ENCODE measurements at places on chromosomes 16 and 17.

DNA sequence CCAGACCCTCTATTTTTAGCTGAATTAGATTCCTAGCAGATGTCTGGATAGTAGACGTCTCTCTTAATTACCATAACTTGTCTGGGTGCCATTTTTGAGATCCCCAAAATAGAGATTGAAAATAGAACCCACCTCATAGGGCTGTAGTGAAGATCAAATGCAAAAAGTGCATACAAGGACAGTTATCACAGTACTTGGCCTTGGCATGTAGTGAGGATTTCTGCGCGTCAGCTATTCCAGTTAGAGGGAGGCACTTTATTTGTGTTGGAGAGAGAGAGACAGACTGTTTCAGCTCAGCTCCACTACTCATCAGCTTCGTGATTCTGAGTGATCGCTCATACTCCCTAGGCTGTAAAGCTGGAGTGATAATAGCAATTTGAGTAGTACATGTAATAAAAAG, 59.6 kb upstream of the CDH13 start:
- DNase-seq: no peak

GRCh38 chr16:1535391-1536291, 2.2 kb downstream of the TMEM204 start:
- DNase-seq: no peak

DNA sequence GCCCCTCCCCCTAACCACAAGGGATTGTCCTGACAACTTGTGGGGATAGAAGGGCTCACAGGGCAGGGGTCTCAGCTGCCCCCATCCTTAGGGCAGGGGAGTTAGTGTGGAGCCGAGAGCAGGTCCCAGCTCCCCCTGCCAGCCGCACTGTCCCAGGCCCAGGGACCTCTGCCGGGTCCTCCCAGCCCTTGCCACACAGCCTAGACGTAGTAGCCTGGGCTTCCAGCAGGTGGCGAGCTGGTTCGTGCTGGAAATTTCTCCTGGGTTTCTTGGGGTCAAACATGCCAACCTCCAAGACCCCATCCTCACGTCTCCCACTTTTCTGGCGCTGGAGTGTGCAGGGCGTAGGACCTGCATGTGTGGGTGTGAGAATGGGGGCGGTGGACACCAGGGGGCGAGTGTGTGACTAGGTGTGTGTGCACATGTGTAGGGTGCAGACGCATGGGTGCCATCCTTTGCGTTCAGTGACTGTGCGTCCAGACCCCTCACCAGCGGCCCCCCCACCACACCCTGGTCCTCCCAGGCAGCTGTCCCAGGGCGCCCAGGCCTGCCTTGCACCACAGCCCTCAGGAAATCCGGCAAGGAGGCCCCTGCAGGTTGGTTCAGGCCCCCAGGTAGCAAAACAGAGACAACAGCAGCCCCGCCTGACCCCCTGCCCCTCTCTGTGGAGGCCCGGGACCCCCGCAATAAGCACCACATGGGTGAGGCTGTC, 29.5 kb downstream of the SBK1 start:
- no peak for DNase-seq

DNA sequence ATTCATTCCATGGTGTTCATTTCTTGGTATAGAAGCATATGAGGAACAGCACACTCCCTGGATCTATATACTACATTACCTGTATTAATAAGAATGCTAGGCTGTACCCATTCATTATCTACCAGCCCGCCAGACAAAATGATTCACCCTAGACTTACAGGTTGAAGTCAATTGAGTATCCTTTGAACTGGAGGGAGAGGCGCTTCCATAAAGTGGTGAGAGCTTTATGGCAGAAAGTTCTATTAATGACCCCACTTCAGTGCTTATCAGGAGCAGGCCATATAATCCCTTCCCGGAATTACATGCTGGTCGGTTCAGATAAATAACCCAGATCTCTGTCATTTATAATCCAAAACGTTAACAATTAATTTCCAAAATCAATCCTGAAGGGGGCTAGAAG, 44.5 kb upstream of the TOX3 start:
- DNase-seq: no peak

- no peak for DNase-seq
Observed at GRCh38 chr17:28018439-28019070, 23.9 kb upstream of the NLK start.

DNA sequence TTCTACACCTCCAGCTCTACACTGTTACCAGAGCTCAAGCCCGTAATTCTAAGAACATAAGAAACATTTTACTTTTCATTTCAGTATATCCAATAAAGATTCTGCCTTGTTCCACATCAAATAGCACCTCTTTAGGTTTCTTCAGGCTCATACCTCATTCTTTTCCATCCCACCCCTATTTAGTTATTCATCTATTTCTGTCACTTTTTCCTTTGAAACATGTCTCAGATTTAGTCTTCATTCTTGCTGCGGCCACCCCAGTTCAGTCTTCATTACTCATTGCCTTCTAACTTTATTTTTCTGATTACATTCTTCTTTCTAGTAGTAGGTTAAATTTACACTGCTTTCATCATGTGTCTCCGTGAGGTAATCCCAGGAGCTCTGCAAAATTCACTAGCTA, 33.5 kb downstream of the PPM1E start:
- no peak for DNase-seq

DNA sequence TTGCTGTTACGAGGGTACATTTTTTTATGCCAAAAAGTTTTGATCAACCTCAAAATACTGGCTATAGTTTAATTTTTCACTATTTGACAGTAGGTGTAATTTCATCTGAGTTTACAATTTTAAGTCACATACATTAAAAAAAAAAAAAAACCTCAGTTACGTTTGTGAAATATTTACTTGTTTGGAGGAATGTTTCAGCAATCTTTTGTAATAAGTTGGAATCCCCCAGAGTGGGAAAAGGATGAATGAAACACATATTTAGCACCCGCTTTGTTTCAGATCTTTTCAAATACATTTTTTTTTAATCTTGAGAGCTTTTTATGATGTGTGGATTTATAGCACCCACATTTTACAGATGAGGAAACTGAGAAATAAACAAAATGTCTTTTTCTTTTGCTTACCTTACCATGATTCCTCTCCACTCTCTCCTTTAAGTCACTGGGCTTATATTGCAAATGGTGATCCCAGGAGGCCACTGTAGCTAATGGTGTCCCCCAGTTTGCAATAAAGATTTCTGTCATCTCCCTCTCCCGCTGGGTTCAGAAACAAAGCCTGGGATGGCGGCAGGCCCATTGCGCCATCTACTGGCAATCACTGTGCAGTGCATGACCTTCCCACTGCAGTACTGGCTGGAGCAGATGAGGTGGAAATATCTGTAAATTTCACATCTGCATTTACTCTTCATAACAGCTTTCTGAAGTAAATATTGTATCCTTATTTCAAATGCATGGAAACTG, 27.7 kb downstream of the TBC1D3B start:
- peak; percentile 46 for DNase-seq

GRCh38 chr16:31527734-31528274, at the start of gene AHSP:
AHSP (plus strand) TSS chr16:31527900; CDS start chr16:31528140, 240 bp downstream.
- DNase-seq: no peak

GRCh38 chr17:81200695-81201580, 21.8 kb downstream of the CEP131 start:
- no peak for DNase-seq

GRCh38 chr17:54662978-54663876, 237.4 kb upstream of the TOM1L1 start:
- DNase-seq: no peak

GRCh38 chr16:47854737-47855136, 301.1 kb downstream of the ABCC12 start:
- DNase-seq: no peak

GRCh38 chr16:27892879-27893278, 170.6 kb downstream of the GSG1L start:
- no peak for DNase-seq

DNA sequence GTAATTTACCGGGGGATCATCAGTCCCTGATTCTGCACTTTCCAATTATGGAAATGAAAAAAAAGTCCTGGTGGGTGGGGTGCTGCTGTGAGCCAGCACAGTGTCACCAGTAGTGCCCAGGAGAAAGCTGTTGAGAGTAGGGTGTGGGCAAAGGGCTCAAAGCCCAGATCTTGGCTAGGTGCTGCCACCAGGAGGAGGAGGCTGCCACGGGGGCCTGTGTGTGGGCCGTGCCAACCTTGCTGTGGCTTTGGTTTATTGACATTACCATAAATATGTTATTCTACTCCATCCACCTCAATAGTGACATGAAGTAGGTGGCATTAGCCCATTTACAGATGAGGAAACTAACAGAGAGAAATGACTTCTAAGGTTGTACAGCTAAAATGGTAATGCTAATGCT, 6.7 kb upstream of the PRPSAP2 start:
- no peak for DNase-seq

GRCh38 chr17:65171752-65172151, 34.6 kb downstream of the RGS9 start:
- DNase-seq: no peak

DNA sequence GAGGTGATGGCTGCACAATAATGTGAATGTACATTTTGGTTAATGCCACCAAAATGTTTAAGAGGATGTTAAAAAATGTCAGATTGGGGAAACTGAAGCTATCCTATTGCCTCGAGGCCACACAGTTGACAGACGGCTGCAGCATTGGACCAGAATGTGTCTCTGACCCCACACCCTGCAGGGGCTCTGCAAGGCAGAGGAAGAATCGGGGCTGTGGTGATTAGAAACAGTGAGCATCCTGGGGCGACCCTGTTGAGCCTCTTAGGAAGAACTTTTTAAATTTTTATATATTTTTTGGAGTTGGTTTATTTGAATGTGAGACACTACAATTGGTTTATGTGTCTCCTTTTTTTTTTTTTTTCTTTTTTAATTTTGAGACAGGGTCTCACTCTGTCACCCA, 15.0 kb upstream of the ADORA2B start:
- no peak for DNase-seq

GRCh38 chr16:85185303-85186100, 73.2 kb upstream of the CIBAR2 start:
- DNase-seq: no peak

- DNase-seq: peak; percentile 62
Observed at GRCh38 chr16:4624827-4625559, 367 bp downstream of the MGRN1 start.

All from stimulated activated CD8-positive, alpha-beta memory T cell treated with anti-CD3 and anti-CD28 coated beads, Interleukin-12 subunit alpha, Interleukin-12 subunit beta, amount 100 ng/mL, for 4 hours (primary cell).